ENCODE measurements at places on chromosomes 5 and 9. TPM values are rescaled to one million over a fixed set of nuclear protein-coding genes. Genes with fewer than 3 reads are reported as not detected.
A peak's percentile ranks its signal among the peaks of the same experiment; 100 is the strongest.

The SCGB3A2 gene
- not detected for total RNA-seq

The FYB1 gene
- total RNA-seq, result 1.6 TPM

The RIGI gene
- 6.9 TPM for total RNA-seq

The GZMA gene
- total RNA-seq, result 0.41 TPM

The DMAC1 gene
- total RNA-seq, result 32.2 TPM

The CSF1R gene
- total RNA-seq, result 5.3 TPM

The MYOZ3 gene
- total RNA-seq, result 3.7 TPM

The RALGPS1 gene
- 53.8 TPM for total RNA-seq

The STX17 gene
- 14.7 TPM for total RNA-seq

The TAF11L10 gene
- not detected for total RNA-seq

The PCDHGA8 gene
- total RNA-seq, result 5.7 TPM

- no peak for DNase-seq
Observed at GRCh38 chr5:61321669-61322068, 10.4 kb upstream of the ZSWIM6 start.

- no peak for DNase-seq
Observed at GRCh38 chr9:122777935-122778627, 10.7 kb upstream of the OR5C1 start.

DNA sequence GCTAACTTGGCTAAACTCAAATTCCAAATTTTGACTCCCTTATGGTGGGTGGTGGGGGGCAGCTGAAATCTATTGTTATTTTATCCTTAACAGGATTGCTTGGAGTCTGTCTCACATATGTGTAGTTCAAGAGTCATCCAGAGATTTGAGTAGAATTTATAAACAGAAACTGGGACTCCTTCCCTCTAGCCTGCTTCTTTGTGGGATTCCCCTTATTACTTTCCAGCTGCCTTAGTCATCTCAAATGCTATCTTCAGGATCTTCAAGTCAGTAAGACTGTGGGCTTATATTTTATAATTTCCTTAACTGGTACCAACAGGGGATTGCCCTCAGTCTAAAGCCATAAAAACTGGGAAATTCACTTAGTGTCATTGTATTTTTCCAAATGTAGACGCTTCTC lies 55.5 kb downstream of the NNT start:
- DNase-seq, result no peak

DNA sequence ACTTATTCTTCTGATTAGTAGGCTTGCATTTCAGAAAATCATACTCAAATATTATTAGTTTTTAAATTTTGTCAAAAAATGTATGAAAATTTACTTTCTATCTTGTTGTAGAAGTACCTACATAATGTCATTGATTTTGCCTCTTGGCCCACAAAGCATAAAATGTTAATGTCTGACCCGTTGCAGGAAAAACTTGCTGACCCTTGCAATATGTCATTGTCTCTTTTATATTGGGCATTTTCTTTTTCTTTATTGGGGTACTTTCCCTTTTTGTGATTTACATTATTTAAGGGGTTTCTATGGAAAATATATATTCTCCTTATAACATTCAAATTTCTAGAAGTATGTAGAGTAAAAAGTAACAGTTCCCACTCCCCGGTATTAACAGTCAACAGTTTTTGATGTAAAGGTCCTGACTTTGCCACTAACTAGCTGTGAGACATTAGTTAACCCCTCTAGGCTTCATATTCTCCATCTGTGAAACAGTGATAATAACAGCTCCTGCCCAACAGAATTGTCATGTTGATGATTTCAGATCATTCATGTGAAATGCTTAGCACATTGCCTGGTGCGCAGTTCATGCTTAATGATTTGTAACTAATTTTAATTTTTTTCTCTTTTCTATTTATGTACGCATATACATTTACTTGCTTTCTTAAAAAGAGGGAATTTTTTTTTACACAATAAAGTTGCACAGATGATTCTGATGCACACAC lies 243.2 kb downstream of the ARHGAP26 start:
- no peak for DNase-seq

DNA sequence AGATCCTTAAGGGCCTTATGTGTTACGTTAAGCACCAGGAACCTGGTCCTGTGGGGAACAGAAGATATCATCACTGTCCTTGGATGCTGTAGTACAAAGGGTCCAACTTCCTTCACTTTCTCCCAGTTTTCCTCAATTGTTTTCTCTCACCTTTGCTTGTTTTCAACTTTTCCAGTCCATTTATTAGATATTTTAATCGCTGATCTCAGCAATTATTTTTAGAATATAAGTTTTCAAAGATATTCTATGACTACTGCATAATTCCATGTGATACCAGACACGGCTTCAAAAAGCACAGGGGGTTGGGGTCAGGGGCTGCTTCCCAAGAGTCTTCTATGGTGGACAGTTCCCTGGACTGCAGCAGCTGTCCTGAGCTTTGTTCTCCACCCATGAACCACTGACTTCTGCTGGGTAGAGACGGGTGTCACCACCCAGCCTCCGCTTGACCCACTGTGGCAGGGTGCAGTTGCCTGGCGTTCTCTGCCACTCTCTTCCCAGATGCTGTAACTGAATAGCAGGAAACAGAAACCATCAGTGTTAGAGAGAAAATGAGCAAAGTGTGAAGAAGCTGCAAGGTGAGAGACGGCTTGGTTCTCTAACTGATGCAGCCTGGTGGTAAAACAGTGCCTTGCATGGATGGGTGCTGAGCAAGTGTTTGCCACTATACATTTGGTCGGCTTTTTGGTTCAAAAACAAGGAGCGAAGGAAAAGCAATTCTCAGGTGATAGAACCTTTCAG lies 383.0 kb downstream of the RAB3C start:
- DNase-seq, result no peak

DNA sequence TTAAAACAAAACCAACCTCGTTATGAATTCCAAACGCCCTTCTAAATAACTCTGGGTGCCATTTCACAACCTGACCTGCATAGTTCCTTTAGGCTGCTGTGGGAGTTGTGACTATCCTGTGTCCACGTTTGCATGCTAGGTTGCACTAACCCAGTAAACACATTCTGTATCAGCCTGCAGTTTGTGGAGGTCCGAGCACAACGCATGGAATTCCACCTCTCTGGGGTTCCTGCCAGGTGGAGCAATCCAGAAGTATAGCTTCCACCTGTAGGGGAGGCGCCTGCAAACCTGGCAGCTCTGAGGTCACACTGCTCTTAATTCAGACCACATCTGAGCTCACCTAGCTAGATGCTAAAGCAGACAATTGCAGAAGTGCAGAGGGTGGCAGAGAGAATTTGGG lies 57.2 kb downstream of the MARCHF3 start:
- DNase-seq, result no peak

DNA sequence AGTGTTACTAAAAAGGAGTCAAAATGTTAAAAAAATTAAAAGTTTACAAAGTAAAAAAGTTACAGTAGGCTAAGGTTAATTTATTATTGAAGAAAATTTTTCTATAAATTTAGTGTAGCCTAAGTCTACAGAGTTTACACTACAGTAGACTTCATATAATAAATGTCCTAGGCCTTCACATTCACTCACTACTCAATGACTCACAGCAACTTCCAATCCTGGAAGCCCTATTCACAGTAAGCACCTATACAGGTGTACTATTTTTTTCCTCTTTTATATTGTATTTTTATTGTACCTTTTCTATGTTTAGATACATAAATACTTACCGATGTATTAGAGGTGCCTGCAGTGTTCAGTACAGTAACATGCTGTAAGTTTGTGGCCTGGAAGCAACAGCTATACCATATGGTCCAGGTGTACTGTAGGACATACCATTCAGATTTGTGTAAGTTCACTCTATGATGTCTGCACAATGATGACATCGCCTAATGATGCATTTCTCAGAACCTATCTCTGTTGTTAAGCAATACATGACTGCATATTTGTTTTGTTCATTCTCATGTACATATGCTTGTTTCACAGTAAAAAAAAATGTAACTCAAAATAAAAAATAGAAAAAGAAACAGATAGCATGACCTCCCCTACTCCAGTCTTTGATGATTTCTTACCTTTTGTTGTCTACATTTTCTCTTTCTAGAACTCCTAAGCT lies 64.7 kb downstream of the NR3C1 start:
- no peak for DNase-seq

DNA sequence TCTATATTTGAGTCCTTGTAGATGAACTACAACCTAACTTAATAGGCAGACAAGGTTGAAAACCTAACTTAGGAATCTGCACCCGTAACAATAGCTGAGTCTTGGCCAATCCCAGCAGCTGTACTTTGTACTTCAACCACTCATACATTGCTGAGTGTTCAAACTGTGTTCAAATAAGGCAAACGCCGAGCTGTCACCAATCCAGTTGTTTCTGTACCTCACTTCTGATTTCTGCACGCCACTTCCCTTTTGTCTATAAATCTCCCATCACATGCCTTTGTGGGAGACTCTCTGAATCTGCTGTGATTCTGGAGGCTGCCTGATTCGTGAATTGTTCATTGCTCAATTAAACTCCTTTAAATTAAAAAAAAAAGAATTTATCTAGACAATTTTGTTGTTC lies 167.8 kb upstream of the TUT7 start:
- no peak for DNase-seq

- DNase-seq, result no peak
Observed at GRCh38 chr9:124047251-124047672, 35.7 kb downstream of the LHX2 start.

DNA sequence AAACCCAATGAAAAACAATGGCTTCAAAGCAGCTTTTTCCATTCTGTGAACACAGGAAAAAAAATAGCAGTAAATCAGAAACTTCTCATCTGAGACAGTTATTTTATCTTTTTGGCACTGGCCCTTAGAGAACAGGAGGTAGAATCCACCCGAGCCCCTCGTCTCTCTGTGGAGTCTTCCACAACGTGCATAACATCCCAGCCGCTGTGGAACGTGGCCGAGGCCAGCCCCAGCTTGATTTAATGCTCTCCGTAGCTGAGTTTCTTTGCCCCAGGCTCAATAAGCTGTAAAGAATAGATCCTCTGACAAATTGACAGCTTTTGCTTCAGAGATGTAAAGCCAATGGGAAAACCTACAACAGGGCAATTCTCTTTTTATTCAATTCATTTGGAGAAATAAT lies 107.9 kb upstream of the DAP start:
- no peak for DNase-seq

DNA sequence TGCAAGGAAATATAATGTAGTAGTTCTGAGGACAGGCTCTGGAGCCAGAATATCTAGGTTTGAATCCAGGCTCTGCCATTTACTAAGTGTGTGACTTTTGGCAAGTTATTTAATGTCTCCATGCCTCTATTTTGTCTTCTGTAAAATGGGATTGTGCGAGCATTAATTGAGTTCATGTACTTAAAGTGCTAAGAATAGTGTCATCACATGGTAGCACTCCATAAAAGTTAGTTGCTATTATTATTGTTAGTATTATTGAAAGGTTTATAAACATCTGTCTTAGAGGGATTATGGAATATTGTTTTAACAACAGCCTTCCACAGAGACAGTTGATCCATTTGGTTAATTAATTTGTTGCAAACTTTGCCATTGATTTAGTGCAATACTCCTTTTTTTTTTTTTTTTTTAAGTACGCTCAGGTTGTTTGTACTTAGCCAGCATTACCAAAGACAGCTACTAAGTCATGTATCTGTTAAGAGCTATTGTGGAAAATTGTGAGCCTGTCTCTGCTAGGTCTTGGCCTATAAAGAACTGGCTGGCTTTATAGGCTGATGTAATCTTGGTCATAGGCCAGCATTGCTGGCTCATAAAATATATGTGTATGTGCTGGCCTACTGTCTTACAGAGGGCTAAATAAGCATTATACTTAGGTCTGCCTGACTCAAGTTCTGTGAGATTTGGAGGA lies 174.7 kb downstream of the WDR70 start:
- DNase-seq, result no peak

- no peak for DNase-seq
Observed at GRCh38 chr5:131505237-131505908, 129.7 kb downstream of the RAPGEF6 start.

DNA sequence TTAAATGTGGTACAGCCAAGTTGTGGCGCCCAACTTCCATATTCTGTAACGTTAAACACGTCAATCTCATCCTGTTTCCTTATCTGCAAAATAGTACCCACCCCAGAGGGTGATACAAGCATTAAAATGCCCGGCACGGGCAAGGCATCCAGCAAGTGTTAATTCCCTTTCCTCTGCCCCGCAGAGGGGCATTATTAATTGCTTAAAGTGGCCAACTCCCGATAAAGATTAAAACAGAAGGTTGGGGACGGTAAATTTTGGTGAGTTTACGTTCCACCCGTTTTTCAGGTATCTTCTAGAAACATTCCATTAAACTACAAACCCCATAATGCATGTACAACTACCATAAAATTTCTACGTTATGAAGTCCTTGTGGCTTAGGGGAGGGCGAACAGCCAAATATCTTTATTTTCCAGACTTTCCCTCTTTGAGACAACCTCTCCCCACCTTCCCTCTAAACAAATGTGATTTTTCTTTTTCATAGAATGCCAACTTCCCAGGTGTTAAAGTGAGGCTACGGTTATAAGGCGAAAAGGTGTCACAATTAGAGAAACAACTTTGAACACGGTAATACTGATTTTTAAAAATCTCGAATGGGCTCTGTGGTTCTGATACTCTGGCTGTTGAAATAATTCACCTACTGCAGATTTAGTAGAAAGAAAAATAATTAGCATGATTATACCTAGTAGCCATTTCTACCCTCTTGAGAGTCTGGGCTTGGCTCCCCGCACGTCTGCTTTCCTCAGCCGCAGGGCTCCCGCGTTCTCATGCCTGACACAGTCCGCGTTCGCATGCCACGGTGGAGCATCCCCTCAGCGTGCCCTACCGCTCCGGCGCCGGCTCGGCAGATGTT lies 1.2 kb upstream of the GPBP1 start:
- DNase-seq, result peak; percentile 20

DNA sequence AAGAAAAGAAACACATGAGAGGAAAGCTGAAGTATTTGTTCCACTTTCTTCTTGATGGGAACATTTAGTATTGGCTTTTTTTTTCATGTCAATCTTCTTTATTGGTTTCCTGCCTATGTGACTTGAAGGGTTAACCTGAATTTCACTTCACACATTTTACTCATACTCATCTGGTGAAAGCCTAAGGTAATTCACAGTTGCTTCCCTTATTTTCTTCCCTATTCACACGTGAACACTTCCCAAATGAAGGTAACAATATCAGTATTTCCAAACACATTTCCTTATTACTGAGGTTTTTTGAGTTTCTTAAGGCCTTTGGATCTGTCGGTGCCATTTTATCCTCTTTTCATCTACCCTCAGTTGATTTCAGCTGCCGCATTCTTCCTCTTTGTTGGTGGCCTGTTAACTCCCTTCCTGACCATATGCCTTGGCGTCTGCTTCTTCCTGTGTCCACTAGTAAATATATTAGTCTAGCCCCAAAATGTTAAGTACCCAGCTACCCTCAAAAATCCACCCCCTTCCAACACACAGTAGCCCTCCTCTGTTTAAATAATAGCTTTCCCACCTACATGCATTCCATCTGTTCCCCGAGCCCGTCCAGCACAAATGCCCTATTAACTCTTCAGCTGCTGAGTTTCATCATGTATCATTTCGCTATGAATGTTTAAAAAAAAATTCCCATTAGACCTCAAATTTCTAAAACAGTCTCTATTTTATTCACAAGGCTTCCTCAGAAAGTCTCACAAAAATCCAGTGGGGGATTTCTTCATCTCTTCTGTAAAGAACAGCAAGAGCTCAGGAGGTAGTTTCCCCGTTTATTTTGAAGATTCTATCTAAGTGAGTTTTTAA lies 97.3 kb downstream of the USP20 start:
- DNase-seq, result no peak

- DNase-seq, result no peak
Observed at GRCh38 chr9:2085716-2086115, 70.6 kb downstream of the SMARCA2 start.

Data from frontal cortex (tissue), 4 donors.